ENCODE measurements at places on chromosomes 4 and X.

GRCh38 chr4:7472442-7473013 lies 37.8 kb upstream of the PSAPL1 start:
- no peak for DNase-seq

- no peak for DNase-seq
Measured at GRCh38 chrX:37651921-37652452, 33.6 kb upstream of the XK start.

- peak; percentile 14 for DNase-seq
Measured at GRCh38 chrX:139194571-139195280, 335.8 kb upstream of the F9 start.

- no peak for DNase-seq
Measured at GRCh38 chr4:142614621-142615323, 231.3 kb downstream of the INPP4B start.

GRCh38 chr4:153521999-153522801 lies 56.0 kb downstream of the TMEM131L start:
- DNase-seq, result no peak

DNA sequence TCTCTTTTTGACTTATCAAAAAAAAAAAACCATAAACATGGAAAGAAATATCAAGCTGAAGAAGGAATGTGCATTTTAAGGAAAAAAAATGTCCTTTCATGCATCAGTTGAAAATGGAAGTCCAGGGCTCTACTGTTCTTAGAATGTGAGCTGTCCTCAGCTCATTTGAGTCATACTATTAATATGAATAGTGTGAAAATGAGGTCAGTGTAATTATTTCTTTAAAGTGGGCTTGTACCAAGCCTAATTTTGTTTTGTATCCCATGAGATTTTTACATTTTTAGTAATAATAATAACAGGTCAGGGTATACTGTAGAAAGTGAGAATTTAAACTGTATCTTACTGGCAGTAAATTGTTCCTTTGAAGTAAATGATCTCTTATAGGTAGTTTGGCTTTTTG lies 148.5 kb downstream of the NAA11 start:
- DNase-seq, result no peak

DNA sequence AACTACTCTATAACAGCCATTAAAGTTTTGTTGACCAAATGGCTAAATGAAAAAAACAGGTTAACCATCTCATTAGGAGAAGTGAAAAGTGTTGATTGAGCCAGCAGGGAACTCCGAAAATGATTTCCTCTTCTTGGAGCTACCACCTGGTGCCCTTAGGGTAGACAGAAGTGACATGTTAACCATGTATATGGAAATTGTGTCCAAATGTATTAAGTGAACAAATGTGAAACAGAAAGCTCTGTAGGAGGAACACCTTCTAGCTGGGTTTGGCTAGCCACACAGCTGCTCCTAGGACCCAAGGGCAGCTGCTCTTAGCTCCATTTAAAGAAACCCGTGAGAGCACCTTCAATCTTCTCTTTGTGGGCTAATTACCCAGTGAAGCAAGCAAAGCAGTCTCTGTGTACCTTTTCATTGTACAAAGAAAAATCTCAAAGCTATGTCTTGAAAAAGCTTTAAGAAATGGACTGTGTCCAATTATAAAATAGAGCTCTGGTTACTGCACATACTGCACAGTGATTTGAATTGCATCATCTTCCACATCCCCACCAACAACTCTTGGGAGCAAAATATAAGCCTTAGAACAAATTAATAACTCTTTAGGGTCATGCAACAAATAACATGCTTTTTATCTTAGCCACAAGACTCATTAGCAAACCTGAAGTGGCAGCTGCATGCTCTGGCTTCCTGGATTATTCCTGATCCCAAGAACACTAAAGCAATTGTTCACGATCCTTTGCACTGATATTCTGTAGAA lies 59.2 kb upstream of the PARM1 start:
- peak; percentile 13 for DNase-seq

DNA sequence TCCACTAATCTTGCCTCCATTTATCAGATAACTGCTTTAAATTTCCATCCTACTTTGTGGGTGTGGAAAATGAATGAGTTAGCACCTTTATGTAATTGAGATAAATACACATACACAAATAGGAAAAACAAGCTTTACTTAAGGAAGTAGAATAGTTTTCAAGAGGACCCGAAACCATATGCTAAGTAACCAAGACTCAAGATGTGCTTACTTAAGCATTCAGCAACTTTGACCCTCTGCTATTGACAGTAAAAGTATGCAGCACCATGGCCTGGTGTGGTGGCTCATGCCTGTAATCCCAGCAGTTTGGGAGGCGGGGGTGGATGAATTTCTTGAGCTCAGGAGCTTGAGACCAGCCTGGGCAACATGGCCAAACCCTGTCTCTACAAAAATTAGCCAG lies 29.9 kb downstream of the RNF175 start:
- peak; percentile 21 for DNase-seq

GRCh38 chr4:64539234-64539849 lies 130.1 kb upstream of the TECRL start:
- peak; percentile 46 for DNase-seq

DNA sequence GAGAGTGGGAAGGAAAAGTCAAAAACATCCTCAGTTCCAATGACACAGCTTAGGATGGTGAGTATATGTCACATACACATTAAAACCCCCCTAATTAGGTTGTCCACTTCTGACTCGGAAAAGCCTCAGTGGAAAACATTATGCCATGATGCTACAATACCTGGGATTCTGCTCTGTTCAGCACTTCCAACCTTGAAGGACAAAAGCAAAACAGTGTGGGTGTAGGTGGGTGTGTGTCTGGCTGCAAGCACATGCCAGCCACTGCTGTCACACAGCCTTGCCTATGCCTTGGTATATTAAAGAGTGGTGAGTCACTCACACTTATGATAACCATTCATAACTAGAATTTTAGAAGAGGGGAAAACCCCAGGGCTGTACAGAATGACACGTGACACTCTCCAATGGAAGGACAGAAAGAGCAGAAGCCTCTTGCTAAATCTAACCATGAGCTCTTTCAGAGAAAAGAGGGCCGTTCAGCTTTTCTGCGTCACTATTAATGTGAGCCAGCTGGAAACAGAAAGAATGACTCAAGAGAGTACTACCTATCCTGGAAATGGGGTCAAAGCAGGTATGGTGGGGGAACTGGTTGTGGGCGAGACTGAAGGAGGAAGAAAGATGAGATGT lies 159.6 kb downstream of the TET2 start:
- peak; percentile 99 for DNase-seq

DNA sequence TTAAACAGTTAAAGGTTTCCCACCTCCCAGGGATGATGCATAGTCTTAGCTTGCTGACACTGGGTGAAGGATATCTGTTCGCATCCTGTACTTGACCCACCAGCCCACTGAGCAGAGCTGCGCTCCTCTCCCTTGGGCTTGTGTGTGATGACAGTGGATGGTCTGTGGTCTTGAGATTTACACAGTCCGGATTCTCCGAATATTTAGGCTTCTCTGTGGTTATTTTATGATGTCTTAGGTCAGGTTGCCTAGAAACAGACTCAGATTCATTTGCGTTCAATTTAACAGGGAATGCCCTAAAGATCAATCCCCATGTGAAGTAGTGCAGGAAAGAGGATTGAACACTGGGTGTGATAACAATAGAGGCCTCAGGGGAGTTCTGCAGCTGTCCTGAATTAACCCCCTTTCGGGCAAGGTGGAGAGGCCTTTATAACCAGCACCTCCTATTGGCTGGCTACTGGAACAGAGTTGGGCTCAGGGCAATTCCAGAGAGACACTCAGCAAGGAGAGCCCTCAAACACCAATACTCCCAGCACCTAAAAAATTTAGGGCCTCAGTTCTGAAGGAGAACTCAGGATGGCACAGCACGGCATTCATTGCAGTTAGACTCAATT lies 653.2 kb upstream of the GALNT7 start:
- no peak for DNase-seq

- DNase-seq, result no peak
Measured at GRCh38 chr4:121041307-121042090, 30.8 kb downstream of the NDNF start.

DNA sequence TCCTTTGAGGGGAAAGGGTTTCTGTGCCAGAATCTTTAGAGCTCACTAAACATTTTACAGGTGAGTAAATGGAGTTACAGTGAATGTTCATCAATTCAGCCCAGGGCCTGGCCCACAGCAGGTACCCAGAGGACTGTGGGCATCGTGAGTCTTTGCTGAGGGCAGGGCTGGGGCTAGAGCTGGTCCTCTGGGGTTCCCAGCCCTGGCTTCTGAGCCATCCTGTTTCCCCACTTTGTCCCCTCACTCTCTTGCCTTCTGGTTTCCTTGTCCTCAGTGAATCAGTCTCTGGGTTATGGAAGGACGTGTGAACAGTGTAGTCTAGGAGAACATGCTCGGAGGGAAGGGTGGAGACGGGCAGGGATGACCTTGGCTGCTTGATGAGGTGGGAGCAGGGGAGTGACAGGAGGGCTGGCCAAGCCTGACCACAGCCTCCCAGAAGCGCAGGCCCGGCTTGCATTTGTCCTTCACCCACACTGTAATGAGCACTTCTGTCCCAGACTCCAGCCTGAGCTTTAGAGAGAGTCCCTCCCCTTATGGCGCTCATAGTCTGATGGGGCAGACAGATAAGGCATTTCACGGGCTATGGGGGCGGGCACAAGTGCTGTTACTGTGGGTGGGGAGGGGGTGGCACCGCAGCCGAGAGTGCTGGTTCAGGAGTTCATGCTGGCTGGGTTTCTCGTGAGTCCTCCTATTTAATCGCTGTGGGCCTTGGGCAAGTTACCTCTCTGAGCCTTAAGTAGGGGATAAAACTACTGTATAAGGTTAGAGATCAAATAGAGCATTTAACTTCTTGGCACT lies 17.3 kb downstream of the TBC1D14 start:
- DNase-seq, result peak; percentile 59

GRCh38 chrX:14590216-14590615 lies 60.9 kb downstream of the GLRA2 start:
- DNase-seq, result no peak

GRCh38 chr4:89539374-89539773 lies 231.8 kb upstream of the GPRIN3 start:
- DNase-seq, result no peak

DNA sequence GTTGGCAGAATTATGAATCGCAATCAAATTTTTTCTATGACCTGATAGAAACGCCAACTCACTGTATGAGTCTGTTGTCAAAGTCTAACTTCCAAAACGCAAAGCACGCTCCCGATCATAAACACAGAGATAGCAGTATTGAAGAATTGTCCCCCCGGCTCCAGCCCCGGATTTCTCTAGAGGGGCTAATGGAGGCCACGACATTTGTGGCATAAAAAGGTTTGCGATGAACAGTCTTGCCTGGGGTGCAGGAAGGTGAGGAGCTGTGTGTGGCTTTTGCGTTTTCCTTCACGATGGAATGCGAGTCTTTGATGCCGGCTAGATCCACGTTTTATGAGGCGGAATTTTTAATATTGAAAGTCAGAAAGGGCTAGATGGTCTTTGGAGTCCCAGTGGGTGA lies 183.0 kb downstream of the CRLF2 start:
- no peak for DNase-seq

DNA sequence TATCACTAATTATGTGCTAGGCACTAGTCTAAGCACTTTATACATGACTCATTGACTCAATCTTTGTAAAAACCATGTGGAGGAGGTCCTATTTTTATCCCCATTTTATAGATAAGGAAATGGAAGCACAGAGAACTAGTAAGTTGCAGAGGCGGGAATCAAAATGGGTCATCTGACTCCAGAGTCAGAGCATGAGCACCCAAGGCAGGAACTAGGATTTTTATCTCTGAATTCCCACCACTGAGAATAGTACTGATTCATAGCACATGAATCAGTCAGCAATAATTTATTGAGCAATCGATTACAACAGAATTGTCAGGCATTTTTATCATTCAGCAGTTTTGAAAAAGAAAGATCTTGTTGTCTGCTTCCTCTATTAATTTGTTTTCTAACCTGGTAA lies 19.3 kb downstream of the SCARB2 start:
- DNase-seq, result peak; percentile 97

DNA sequence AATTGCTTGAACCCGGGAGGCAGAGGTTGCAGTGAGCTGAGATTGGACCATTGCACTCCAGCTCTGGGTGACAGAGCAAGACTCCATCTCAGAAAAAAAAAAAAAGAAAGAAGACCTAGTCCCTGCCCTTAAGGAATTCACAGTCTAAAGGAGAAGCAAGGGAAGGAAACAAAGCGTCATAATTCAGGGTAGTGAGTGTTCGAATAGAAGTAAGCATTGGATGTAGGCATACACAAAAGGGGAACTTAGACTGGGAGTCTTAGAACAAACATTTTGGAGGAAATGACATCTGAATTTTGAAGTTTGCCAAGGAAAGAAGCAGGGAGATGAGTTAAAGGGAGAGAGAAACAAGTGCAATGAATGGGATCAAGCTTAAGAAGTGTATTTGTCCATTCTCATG lies 32.4 kb downstream of the PPM1K start:
- peak; percentile 51 for DNase-seq

- DNase-seq, result no peak
Measured at GRCh38 chrX:102491766-102492165, 20.2 kb upstream of the TCP11X2 start.

GRCh38 chr4:98822144-98822543 lies 106.8 kb downstream of the EIF4E start:
- no peak for DNase-seq

DNA sequence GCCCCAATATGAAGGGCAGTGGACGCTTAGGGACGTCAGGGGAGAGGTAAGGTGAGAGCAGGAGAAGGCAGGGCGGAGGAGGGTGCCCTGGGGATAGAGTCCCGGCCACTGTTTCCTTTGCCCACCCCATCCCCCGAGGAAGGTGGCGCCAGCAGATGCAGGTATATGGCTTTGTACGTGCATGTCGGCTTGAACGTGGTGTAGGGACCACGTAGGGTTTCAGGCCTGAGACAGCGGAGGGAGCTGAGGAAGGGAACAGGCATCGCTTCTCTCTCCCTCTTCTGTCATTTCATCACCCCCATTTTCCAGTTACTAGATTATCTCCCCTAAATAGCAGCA lies 97.9 kb downstream of the PHKA2 start:
- no peak for DNase-seq

DNA sequence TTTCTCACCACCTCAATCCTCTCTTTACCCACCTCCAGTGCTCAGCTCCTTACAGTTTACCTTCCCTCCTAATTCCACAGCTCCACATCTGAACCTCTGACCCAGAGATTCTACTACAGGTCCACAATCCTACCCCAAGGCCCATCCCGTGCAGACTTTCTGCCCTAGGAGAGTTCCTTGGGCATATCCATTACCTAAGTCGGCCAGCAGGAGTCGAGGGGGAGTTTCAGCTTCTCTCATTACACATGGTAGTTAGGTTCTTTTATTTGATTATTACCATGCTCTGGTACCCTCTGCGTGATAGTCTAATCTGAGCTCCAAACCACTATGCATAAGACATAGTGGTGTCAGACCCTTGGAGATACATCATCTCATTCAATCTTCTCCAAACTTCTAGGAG lies 117.9 kb downstream of the SH3RF1 start:
- DNase-seq, result no peak

DNA sequence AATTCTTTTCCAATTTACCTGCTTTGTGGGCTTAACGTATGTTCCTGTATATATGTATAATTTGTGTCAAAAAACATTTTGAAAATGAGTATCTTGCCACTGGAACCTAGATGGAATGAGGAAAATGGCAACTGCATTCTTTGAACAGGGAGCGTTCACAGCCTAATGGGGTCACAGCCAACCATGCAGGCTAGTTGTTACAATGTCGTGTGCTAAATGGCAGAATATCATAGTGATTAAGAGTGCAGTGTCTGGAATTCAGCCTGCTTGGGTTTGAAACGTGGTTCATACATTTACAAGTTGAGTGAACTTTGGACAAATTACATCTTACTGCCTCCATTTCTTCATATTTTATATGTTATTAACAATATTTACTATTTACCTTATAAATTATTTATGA lies 70.8 kb downstream of the PCDH7 start:
- DNase-seq, result no peak

- DNase-seq, result peak; percentile 4
Measured at GRCh38 chrX:147884958-147885357, 26.8 kb upstream of the FMR1 start.

Measured in inflammatory macrophage treated with lipopolysaccharide for 4 hours (primary cell).